KBM-7 (cell line): ENCODE measurements at places on chromosomes 2 and 18.

DNA sequence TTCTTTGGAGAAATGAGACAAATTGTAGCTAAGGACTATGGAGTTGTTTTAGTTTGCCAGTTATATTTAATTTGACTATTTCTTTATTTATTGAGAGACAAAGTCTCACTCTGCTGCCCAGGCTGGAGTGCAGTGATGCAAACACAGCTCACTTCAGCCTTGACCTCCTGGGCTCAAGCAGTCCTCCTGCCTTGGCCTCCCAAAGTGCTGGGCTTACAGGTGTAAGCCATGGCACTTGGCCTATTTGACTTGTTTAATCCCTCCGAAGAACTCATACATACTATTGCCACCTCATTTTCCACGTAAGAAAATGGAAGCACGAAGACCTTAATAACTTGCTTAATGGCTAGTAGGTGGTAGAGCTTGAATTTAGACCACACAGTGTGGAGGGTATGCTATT, 988 bp upstream of the RNF144A start:
- no peak for DNase-seq

- no peak for DNase-seq
These were observed 488.7 kb downstream of the THSD7B start for GRCh38 chr2:137254052-137254451.

DNA sequence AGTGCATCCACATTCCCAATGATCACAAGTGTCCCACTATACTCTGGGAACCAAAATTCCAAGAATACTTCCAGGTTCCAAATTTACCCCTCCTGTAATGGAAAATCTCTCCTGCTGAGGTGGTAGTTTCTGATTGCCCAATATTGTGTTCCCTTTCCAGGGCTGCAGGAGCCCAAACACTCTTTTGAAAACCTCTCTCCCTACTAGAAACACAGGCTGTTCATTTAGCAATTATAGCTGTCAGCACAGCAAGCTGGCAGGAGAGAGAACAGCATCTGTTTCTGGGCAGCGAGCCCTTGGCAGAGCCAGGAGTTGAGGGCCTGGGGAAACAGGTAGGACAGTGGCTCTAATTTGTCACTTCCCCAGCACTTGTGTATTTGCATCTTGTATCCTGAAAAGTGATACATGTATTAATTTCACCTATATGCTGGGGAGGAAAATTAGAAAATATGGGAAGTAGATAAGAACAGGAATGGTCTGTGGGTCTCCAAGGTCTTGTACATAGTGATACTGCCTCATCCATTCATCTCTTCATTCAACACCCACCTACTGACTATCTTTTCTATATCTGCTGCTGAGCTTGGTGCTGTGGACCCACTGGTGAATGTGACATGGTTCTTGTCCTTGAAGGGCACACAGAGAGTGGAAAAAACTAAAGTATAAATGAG, 16.9 kb upstream of the PAIP2B start:
- DNase-seq = no peak

- DNase-seq = no peak
These were observed 168.2 kb upstream of the ALPP start for GRCh38 chr2:232210306-232210705.

- no peak for DNase-seq
These were observed 470.7 kb upstream of the ZEB2 start for GRCh38 chr2:144990661-144991060.

DNA sequence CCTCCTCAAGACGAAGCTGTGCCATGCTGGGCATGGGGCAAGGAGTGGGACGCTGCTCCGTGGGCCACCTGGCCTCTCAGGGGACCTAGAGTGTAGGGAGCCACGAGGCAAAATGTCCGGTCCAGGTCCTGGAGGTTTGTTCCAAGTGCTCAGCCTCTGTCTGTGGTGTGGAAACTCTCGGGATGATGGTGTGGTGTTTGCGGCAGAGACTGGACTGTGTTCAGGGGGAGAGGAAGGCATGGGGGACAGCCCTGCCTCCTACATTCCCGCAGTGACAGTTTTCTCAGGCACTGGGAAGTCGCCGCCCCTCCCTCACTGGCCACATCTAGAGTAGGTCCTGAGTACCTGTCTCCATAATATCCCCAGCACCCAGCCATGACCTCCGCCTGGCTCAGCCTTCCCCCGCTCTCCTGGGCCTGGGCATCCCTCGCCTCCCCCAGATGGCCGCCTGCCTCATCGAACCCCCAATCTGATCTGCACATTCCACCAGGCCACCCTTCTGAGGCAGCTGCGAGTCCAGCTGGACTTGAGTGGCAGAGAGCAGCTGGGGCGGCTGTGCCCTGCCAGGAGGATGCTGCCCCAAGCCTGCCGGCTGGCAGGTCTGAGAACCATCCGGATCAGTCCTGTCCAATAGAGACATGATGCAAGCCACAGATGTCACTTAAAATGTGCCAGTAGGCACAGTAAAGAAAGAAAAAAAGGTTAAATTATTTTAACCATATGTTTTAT, 6.2 kb downstream of the KCNIP3 start:
- DNase-seq = no peak

DNA sequence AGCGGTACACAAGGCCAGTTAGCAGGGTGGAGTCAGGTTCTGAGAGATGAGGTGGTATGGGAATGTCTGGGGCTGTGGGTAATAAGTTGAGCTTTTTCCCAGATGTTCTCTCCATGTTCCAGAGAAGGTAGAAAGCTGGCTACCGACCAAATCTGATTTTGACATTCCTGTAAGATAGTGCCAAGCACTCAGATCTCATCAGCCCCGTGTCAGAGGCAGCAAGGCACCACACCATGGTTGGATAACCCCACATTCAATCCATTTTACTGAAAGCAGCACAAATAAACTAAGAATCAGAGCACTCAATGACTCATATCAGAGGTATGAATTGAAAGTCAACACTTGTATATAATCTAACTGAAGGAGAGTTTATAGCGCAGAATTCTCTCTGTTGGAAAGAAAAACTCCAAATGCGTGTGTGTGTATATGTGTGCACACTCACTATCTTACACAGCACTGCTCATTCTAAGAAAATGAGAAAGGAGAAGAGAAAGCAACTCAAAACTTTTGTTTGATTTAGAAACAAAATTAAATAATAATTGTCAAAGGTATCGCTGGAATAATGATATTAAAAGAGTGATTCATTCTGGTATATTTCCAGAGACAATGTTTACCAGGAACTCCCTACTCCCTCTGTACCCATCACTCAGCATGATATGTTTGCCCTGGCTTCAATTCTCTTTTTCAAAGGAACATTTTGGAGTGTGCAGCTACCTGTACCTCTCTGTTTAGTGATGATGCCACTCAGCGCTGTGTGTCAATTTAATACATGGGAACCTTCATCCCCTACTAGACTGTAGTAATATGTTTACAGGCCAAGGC, 375.1 kb upstream of the ID2 start:
- no peak for DNase-seq

GRCh38 chr18:59145055-59145454, 5.4 kb downstream of the SEC11C start:
- DNase-seq = no peak

GRCh38 chr18:78292618-78293380, 686.8 kb upstream of the SALL3 start:
- no peak for DNase-seq

GRCh38 chr2:27174638-27175037, 25.8 kb downstream of the TCF23 start:
- DNase-seq = no peak

GRCh38 chr2:11444737-11445136, 21.2 kb downstream of the E2F6 start:
- DNase-seq = no peak

GRCh38 chr2:140869925-140870324, 1260.9 kb downstream of the LRP1B start:
- no peak for DNase-seq

DNA sequence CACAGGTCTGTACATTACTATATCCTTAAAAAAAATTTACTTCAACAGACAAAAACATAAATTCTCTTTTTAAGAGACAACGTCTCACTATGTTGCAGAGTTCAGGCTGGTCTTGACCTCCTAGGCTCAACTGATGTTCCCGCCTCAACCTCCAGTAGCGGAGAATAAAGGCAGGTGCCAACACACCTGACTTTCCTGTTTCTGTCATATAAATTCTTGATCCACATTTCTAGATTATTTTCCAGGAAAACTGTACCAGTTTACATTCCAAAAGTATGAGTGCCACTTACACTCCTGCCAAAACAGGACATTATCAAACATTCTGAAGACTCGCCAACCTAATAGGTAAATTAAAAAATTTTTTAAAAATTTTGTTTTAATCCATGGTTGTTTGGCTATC, 48.6 kb downstream of the PUM2 start:
- no peak for DNase-seq

- DNase-seq = no peak
These were observed 364.7 kb downstream of the XIRP2 start for GRCh38 chr2:167253025-167253424.

GRCh38 chr2:113818382-113818951, 62.0 kb upstream of the SLC35F5 start:
- DNase-seq = no peak

- DNase-seq = no peak
These were observed 58.9 kb downstream of the INPP4A start for GRCh38 chr2:98503481-98504105.

DNA sequence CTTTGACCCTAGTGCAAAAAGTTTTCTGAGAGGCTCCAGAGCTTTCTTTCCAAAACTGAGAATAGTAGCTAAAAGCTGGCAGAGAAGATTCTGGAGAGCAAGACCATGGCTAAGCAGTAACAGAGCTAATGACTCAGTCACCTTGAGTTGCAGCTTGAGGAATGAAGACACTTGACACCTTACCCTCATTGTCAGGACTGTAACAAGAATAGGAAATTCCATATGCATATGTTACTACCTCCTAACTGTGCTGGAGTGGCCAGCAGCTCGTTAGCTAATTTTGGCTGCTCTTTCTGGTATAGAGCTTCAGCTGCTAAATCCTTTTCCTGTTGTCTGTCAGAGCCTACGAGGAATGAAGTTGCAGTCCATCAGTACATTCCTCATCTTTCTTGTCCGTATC, 68.6 kb upstream of the LHCGR start:
- no peak for DNase-seq

GRCh38 chr2:71736986-71737385, 283.6 kb downstream of the DYSF start:
- no peak for DNase-seq

- no peak for DNase-seq
These were observed 12.4 kb downstream of the TFCP2L1 start for GRCh38 chr2:121272596-121272995.

DNA sequence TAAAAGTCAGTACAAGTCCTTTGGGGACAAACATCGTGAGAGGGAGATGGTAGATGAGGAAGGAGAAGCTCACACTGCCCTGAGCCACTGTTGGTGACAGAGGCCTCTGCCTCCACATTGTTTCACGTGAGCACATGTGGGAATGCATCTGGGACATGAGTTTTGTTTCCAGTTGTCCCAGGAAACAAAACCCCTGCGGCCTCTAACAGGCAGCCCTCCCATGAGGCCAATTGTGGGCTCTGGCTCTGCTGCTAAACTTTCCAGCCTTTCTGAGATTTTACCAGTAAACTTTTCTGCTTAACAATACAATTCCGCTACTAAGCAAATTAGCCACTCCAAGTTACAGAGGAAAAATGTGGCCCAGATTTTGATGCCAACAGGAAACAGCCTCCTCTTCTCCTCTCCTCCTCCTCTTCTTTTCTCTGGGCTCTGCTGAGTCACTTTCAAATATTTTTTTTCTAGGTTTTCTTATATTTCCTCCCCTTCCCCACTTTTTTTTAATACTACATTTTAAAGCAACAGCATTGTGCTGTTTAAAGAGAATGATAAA, 23.4 kb upstream of the LRRC30 start:
- no peak for DNase-seq

DNA sequence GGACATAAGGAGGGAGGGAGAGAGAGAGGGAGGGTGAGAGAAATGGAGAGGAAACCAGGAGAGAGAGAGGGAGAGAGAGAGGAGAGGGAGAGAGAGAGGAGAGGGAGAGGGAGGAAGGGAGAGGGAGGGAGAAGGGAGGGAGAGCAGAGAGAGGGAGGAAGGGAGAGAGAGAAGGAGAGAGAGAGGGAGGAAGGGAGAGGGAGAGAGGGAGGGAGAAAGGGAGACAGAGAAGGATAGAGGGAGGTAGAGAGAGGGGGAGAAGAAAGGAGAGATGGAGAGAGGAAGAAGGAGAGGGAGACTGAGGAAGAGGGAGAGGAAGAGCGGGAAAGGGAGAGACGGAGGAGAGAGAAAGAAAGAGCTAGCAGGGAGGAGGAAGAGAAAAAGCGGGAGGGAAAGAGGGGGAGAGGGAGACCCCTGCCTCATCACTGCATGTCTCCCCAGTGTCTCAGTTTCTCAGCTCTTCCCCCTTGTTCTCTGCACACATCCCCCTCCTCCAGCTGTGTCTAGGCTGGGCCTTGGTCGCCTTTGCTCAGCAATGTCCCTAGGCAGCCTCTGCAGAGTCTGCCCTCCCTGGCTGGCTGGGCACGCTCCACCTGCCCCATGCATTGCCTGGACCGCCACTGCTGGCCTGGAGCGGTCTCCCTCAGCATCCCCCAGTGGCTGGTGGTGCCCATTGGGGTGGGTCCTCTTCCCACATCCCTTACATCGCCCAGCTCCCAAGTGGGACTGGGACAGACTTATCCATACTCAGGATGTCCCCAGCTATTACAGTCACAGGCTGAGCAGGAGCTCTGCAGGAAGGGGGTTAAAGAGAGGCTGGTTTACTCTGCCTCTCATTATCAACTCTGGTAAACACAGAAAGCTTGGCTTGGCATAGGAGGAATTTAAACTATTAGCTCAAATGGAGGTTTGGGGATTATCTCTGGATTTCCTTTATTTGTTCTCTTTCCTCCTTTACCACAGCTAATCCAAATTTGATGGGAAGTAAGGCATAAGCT, 85.7 kb upstream of the APCDD1 start:
- DNase-seq = no peak

- DNase-seq = no peak
These were observed 9.9 kb downstream of the GLI2 start for GRCh38 chr2:120745420-120746111.

DNA sequence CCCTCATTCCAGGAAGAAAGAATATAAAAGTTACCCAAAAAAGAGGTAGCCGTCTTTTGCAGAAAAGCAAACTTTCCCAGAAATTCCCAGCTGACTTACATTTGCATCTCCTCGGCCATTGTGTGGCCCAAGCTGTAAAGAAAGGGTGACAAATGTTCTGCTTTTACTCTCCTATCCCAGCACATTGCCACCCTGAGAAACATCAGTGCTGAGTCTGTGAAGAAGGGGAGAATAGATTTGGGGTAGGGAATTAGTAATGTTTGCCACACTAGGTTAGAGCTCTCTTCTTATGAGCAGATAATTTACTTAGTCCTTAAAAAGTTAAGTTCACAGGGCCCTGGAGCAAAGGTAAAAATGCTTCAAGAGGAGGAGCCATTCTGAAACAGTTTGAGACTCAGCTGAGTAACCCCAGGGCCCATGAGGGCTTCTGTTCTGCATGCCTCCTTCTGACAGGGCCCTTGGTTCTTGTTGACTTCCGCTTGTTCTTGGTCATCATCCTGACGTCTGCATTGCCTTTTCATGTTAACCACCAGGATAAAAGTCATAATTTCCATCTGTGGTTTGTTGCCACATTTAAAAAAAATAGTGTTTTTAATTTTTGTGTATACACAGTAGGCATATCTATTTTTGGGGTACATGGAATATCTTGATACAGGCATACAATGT, 550.7 kb downstream of the RNF144A start:
- DNase-seq = no peak

GRCh38 chr2:226873051-226873620, 37.3 kb downstream of the RHBDD1 start:
- peak; percentile 4 for DNase-seq

GRCh38 chr2:85959185-85959584, 70.4 kb upstream of the ST3GAL5 start:
- no peak for DNase-seq

GRCh38 chr2:73212098-73212447, 2.0 kb upstream of the SMYD5 start:
- DNase-seq = no peak

GRCh38 chr18:6414723-6415417, at the start of gene L3MBTL4:
Gene L3MBTL4 (minus strand): TSS chr18:6414911. CDS start chr18:6311625, 103,286 bp downstream.
- DNase-seq = no peak
